ENCODE measurements at places on chromosomes 4 and X. TPM values are rescaled to one million over a fixed set of nuclear protein-coding genes. Genes with fewer than 3 reads are reported as not detected.

TKTL2 gene
- total RNA-seq, result not detected

EPGN gene
- total RNA-seq, result 0.24 TPM

BEX2 gene
- 15.2 TPM for total RNA-seq

- no peak for DNase-seq
Measured at GRCh38 chrX:4800756-4801155, 1087.3 kb upstream of the PRKX start.

GRCh38 chrX:45554736-45555135 is 354.1 kb upstream of the DIPK2B start:
- no peak for DNase-seq

- DNase-seq, result no peak
Measured at GRCh38 chr4:143514169-143514495, 630 bp downstream of the SMARCA5 start.

GRCh38 chrX:130167040-130167439 is 1.4 kb upstream of the AIFM1 start:
- no peak for DNase-seq

DNA sequence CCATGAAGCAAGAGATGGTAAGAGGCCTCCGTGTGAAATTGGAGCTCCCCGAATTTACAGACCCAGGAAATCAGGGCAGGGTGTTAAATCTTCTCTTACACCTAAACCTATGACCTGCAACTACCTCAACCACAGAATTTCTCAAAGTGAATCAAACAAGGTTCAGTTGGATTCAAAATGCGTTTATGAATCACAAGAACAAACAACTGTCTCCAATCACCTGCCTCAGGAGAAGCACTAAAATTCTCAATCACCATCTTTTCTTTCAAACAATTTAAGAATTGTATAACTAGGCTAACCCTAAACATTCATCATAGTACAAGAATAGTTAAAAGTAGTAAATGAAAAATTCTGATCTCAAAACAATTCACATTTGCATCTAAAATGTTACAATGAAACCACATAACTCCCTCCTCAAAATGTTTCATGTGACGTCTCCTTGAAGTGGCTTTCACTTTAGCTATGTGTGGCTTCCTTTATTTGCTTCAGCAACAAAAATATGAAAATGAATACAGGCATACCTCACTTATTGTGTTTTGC is 19.2 kb downstream of the PPP3CA start:
- no peak for DNase-seq

DNA sequence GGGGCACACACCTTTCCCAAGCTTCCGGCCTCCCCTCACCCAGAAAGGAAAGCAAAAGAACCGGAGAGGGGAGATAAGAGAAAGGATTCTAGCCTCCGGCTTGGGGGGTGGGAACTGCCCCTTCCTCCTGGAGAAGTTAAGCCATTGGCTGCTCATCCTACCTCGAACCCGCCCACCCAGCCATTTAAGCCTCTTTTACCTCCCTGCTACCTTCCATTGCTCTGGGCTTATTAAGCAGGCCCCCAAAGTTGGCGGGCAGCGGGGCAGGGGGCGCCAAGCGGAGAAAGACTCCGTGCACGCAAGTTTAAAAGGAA is 2.3 kb downstream of the MAML3 start:
- peak; percentile 76 for DNase-seq
